Muscle of back (tissue), 13 donors: ENCODE measurements at places on chromosomes 2 and 18. TPM values are rescaled to one million over a fixed set of nuclear protein-coding genes. Genes with fewer than 3 reads are reported as not detected.
A peak's percentile ranks its signal among the peaks of the same experiment; 100 is the strongest.

Gene ERLEC1
- polyA plus RNA-seq, result 48.4 TPM

DNA sequence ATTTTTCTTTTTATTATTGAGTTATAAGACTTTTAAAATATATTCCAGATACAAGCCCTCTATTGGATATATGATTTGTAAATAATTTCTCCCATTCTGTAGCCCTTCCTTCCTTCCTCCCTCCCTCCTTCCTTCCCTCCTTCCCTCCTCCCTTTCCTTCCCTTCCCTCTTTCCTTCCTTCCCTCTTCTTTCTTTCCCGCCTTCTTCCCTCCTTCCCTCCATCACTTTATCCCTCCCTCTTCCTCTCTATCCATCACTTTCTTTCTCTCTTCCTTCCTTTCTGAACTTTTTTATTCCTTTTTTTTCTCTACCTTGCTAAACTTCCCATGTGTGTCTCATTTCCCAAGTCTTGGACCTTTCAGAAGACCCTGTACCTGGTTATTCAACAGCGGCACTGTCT is 45.5 kb upstream of the ELOA2 start:
- no peak for DNase-seq

DNA sequence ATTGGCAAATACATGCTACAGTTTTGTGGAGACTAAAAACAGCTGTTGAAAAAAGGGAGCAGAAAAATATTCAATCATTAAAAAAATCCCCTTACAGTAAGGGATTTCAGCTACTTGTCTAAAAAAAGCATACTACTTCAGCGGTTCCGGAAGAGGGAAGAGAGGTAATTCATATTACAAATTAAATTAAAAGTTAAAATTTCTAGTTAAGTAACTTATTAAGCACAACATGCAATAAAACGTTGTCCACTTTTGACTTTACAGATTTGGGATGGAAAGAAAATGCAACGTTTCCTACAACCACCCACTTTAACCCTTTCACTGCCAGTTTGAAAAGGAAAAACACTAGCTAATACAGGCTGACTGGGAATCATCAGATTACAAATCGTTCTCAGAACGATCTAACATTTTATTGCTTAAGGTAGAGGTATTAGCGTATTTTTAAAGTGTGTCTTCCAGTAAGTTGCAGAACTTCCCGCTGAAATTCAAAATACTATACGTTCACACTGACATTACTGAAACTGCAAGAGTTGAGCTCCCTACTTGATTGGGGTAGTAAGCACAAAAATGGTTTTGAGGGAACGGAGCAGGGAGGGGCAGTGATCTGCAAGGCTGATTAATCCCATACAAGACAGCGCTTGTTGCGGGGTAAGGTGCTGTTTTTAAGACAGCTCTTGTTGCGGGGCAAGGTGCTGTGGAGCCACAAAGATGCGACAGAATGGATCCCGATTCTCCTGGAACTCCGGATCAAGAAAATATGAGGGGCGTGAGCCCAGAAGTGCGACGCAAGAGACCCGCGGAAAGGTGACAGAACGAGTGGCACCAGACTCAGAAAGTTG is 743 bp downstream of the HADHA start:
- DNase-seq, result peak; percentile 81

DNA sequence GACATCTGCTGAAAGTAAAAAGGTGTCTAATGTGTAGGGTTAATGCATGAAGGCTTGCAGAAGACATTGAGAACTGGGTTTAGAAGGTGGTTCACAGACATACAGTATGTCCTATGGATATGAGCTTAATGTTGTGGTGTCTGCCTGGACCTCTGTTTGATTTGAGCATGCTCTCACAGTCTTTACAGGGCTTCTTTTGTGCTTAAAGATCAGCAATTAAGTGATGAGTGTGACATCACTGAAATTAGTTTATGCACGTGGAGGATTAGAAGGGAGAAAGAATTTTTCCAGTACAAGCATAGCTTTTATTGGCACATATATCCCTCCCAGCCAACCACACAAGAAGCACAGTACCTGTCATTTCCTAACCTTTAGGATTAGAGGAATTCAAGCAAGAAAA is 367.5 kb upstream of the RAB12 start:
- DNase-seq, result no peak

DNA sequence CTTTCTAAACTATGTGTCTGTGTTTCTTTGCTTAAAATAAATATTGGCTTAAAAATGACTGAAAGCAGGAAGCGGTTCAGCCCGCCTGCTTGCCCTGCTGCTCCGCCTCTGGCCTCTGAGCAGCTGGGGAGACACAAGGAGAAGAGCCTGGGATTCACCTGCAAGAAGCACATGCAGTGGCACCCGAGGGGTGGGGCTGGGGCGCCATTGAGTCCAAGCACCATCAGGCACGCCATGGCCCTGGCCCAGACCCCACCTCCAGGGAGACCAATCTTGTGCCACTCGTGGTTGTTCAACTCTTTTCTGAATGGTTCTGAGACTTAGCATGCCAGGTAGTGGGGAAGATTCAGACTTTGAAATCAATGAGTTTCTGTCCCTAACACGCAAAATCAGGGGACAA is 495.5 kb upstream of the MYT1L start:
- DNase-seq, result no peak

DNA sequence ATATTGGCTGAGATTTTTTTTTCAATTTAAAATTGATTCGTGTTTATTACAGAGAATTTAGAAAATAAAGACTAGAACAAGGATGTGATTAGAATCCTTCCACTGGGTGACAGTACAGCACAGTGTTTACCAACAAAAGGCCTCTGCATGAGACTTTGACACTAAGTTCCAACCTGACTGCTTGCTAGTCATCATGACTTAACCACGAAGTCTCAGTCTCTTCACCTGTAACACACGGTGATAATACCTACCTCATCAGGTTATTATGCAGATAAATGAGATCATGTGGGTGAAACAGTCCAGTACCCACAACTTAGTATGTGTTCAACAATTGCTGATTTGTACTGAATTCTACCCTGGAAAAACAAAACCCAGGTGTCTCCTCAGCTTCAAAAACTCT is 151.2 kb downstream of the STK39 start:
- no peak for DNase-seq

GRCh38 chr2:225400060-225400511 is 576 bp downstream of the NYAP2 start:
- peak; percentile 38 for DNase-seq

DNA sequence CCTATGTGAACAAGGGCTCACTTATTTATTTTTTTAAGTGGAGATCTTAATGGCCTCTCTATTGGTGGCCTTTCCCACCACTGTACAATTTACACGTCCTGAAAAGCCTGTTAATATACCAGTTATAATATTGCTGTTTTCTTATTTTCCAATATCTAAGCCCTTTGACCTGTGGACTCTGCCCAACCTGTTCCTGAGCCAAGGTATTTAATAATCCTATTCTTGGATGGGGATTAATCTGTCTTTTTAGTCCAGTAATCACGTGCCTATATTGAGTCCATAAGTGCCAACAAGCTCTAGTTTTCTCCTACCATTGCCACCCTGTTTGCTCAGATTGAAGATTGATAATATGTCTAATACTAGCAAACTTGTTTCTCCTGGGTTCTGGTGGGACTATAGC is 42.7 kb downstream of the MBD5 start:
- DNase-seq, result no peak
